ENCODE measurements at places on chromosomes 5 and 9.

DNA sequence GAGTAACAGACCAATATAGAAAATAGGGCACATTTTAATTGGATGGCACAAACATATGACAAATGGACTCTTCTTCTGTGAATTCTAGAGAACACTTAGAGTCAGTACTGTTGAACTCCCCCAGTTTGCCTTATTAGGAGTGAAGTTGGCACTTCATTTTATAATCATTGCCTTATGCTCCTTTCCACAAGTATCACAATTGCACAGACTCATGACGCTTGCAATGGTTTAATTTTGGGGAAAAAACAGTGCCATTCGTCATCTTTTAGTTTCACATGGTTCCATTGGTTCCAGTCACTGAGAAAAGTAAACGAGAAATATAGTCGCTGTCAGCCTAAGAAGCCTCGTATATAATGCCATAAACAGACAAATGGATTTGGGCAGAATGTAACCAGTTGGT lies 71.2 kb downstream of the LURAP1L start:
- no peak overlapping the region for H3K4me3 ChIP-seq
- H3K27ac ChIP-seq = peak overlapping the region; percentile 3
- peak; percentile 37 for DNase-seq
- no peaks in the 10 kb centered on the region for H3K27me3 ChIP-seq
- no peaks in the 10 kb centered on the region for H3K36me3 ChIP-seq
- no peaks in the 10 kb centered on the region for H3K4me1 ChIP-seq

GRCh38 chr9:74528207-74528606 lies 31.1 kb downstream of the RORB start:
- DNase-seq = no peak
- H3K27ac ChIP-seq = no peak overlapping the region
- H3K4me1 ChIP-seq = no peaks in the 10 kb centered on the region
- H3K36me3 ChIP-seq = no peaks in the 10 kb centered on the region
- no peak overlapping the region for H3K4me3 ChIP-seq
- no peaks in the 10 kb centered on the region for H3K27me3 ChIP-seq

DNA sequence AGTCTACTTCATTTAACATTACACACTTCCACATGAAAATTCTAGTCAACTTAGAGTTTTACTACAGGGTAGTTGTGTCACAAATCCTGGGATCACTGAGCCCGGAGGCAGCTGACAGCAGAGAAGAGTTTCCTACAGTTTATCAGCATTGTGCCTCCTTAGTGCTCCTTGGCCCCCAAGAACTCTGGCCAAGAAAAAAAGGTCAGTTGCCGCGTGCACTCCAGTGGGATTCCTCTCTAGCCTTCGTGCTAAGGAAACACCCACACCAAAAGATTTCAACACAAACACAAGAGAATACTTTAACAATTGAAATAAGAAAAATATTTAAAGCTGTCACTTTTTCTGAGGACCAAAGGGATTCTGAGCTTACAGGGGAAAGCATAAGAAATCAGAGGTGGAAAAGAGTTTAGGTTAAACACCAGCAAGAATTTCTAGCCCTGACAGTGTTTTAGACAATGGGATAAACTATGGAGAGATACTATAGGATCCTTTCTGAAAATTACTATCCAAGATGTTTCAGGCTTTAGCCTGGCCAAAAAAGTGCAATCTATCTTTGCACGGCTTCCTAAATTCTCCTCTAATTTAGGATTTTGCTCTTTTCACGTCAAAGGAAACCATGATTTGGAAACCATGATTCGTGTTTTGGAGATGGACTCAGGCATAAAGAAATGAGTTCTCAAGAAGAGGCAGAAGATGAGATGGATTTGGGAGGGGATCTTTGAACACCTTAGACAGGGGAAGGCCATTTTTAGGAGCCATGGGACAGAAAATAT lies 606.8 kb downstream of the RAB3C start:
- H3K4me1 ChIP-seq = peaks cover 5% of the 10 kb centered on the region
- peaks cover 3% of the 10 kb centered on the region for H3K36me3 ChIP-seq
- H3K4me3 ChIP-seq = no peak overlapping the region
- no peaks in the 10 kb centered on the region for H3K27me3 ChIP-seq
- peak; percentile 63 for DNase-seq

- H3K36me3 ChIP-seq = no peaks in the 10 kb centered on the region
- no peak overlapping the region for H3K4me3 ChIP-seq
- no peak overlapping the region for H3K27ac ChIP-seq
- no peaks in the 10 kb centered on the region for H3K27me3 ChIP-seq
- H3K4me1 ChIP-seq = peaks cover 9% of the 10 kb centered on the region
These were observed 212.3 kb upstream of the DAPK1 start for GRCh38 chr9:87285183-87285850.

DNA sequence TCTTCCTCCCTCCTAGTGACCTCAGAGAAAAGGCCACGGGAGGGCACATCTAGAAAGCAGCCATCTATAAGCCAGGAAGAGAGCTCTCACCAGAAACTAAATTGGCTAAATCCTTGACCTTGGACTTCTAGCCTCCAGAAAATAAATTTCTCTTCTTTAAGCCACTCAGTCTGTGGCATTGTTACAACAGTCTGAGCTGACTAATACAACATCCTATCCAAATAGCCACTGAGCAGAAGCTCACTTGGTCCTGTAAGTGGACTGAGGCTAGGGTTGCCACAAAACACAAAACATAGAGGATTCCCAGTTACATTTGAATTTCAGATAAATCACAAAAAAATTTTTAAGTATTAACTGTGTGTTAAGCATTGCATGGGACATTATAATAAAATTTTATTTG lies 383.4 kb downstream of the MLLT3 start:
- no peaks in the 10 kb centered on the region for H3K36me3 ChIP-seq
- no peaks in the 10 kb centered on the region for H3K27me3 ChIP-seq
- H3K4me1 ChIP-seq = peaks cover 6% of the 10 kb centered on the region
- DNase-seq = no peak
- no peak overlapping the region for H3K27ac ChIP-seq
